CD4-positive, alpha-beta T cell treated with Interleukin-6 at 100 ng/mL for 8 hours (primary cell): ENCODE measurements at places on chromosomes 12 and 14.

GRCh38 chr14:42224053-42224888 lies 617.6 kb downstream of the LRFN5 start:
- no peak for DNase-seq

DNA sequence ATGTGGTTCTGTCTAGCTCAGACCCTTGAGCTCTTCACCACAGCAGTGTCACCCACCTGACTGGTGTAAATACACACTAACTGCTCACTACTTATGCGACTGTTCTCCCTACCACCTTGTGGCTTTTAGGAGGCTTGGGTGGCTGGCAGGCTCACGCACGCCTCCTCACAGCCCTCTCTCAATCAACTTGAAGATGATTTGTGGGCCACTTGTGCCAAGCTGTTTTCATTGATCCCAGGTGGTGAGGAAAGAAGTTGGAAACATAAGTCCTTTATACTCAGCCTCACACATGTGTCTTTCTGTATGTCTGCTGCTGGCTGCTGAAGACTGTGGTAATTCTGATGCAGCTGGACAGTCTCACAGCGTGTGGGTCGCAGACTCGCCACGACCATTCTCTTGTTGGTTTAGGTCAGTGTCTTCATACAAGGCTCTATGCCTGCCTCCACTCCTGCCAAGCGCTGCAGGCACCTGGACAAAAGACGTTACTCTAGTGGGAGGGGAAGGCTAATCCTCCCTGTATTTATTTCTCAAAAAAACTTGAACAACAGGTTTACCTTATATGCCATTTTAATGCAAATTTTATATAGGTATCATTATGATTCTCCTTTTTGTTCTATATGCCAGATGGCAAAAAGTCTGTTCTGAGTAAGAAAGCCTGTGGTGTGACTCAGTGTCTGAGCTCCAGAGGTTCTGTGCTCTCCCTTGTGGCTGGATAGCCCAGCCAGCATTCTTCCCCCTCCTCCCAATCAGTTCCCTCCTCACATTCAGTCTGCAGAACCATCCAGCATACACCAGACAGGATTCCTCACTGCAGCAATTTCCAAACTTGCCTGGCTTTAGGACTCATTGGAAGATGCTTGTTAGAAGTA lies 115.6 kb downstream of the DIP2B start:
- DNase-seq: no peak

- no peak for DNase-seq
Measured at GRCh38 chr14:20602583-20602982, 11.4 kb upstream of the RNASE12 start.

- DNase-seq: no peak
Measured at GRCh38 chr12:89736995-89737394, 28.4 kb upstream of the ATP2B1 start.

GRCh38 chr14:87013583-87013982 lies 979.4 kb downstream of the GALC start:
- no peak for DNase-seq

DNA sequence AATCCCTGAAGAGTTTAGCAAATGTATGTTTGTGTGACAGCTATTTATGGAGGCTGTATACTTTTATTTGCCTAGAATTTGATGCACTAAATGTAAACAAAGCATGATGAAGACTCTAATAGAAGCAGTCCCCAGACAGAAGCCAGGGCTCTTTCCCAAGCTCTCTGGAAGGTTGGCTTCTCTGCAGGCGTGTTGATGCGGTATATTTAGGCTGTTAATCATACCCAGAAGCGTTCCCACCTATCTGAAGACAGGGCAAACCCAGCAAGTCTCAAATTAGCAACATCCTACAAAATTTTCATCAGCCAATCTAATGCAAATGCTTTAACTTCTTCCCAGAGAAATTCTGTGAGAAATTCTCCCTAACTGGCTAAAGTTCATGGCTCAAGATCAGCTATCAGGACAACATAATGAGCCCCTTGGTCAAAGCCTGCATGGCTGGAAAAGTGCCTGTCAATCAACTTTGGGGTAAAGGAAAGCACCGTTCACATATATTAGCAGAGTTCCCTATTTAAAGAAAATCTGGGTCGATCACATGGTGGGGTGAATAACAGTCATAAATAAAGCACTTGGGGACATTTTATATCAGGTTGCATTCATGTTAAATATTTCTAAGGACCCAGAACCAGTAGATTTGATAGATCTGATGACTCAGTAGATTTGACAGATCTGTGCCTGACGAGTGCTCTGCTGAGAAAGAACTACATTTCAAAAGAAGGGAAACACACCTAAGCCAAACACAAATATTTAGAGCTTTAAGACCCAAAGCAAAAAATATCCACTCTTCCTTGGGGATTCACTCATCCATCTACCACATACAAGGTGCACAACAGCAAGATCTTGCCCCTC lies 46.6 kb downstream of the KSR2 start:
- no peak for DNase-seq

- no peak for DNase-seq
Measured at GRCh38 chr14:95063391-95063790, 93.9 kb downstream of the DICER1 start.

- DNase-seq: no peak
Measured at GRCh38 chr14:46344327-46344937, 307.1 kb downstream of the RPL10L start.

GRCh38 chr12:4763549-4763948 lies 43.3 kb downstream of the GALNT8 start:
- no peak for DNase-seq

DNA sequence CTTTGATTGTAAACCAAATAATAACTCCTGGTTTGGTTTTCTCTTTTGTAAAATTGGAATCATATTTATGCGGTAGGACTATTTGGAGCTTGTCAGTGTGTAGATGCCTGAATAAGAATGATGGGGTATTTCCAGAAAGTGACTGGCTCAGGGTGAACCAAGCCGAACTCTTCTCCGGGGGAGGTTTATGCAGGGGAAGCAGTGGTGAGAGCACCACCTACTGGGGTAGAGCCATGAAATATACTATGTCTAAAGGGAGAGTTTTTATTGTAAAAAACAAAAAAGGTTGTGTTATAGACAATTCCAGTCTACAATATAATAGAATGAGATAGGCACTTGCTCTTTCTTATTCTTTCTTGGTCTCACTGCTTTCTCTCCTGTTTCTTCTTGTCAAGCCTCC lies 222.9 kb upstream of the SLC16A7 start:
- no peak for DNase-seq

GRCh38 chr12:74424778-74425177 lies 112.9 kb upstream of the ATXN7L3B start:
- DNase-seq: no peak

DNA sequence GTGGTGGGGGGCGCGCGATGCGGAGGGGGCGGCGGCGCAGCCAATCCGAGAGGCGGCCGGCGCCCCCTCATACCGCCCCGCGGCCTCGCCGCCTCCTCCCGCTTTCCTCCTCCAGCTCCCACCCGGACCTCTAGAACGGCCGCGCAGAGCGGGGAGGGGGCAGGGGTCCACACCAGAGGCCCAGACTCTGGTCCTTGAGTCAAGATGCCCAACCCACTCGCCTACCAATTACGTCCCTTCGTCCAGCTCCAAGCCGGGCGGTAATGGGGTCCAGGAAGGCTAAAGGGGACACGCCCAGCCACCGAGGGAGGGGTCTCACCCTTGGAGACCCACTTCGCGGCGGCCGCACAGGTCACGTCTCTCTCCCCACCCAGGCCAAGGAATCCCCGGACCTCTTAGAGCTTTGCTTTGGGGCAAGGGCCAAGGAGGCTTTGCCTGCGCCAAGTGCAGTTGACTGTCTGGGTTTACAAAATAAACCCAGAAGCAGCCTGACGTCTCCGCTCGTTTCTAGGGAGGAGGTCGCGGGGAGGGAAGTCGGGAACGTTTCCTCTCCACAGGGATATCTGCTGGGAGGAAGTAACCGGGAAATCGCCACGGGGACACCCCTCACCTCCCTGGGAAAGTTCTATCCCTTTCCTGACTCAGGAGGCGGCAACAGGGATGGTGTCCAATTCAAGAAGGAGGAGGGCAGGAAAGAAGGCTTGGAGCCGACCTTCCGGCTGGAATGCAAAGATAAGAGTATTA lies 394 bp upstream of the AMIGO2 start:
- peak; percentile 19 for DNase-seq

- DNase-seq: no peak
Measured at GRCh38 chr14:64807551-64807950, 72.2 kb downstream of the SPTB start.

DNA sequence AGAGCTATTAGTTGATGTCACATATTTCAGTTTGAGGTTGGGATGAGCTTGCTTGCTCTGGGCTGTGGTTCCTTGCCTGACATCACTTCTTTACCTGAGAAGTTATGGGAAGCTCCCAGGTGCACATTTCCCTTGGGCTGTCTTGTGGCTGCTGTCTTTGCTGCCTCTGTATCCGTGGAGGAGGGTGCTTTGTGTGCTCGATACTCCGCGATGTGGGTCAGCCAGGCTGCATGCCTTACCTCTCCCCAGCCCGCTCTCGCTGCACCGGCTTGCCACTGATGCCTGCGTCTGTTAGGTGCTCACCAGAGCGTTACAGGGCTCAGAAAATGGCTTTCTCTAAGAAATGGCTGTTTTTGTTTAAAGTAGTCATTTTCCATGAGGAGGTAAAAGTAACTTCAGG lies 19.6 kb downstream of the PELI2 start:
- DNase-seq: no peak
